Stimulated activated CD4-positive, alpha-beta T cell treated with anti-CD3 and anti-CD28 coated beads, Interleukin-4, amount 100 ng/mL, for 4 hours (primary cell): ENCODE measurements at places on chromosomes 13 and 19.

DNA sequence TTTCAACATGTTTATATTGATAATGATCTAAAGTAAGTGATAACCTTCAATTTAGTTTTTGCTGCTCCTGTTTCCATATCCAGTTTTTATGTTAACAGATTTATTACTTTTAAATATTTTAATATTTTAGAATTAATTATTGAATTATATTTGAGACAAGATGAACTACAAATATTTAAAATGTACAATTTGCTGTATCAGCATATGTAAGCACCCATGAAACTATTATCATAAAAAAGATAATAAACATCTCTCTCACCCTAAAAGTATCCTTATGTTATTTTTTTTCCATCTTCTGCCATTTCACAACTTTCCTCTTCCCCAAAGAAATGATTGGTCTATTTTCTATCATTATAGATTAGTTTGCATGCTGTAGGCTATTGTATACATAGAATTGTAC is 1426.6 kb upstream of the PRR20A start:
- DNase-seq: no peak

- no peak for DNase-seq
These were observed 280.0 kb downstream of the SHISA2 start for GRCh38 chr13:25771641-25772478.

GRCh38 chr19:17522988-17523872 is 11.8 kb downstream of the PGLS start:
- DNase-seq: peak; percentile 22

GRCh38 chr13:101019126-101019525 is 344.5 kb upstream of the TMTC4 start:
- DNase-seq: no peak

DNA sequence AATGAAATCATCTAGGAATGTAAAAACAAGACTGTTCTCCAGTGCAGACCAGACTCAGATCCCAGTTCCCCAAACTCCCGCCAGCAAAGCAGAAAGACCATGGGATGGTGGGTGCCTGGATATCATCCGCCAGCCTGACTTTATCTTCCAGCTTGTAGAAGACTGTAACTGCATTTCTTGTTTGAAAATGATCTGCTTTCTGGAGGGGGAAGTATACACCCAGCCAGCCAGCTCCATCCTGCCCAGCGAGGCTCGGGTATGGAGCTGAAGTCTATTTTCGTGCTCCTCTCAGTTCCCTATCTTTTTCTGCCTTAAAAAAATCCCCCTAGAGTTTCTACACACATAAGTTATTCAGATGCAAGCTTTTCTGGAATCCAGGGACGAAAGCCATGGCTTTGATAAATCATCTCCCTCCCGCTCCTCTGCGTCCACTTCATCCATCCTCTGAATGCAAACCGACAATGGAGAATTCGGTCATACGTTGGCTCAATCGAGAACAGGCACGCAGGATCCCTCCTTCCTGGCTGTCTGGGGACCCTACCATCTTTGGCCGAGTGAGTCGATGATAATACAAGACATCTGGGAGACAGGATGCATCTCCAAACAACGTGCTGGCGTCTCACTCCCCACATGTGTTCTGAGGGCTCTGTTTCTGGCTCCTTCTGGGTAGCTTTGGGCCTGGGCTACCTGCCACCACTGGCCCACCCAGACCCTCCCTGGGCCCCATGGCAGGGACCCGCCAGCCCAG is 31.2 kb downstream of the CEBPG start:
- no peak for DNase-seq

- DNase-seq: no peak
These were observed 79.2 kb upstream of the SLC10A2 start for GRCh38 chr13:103145442-103145841.

DNA sequence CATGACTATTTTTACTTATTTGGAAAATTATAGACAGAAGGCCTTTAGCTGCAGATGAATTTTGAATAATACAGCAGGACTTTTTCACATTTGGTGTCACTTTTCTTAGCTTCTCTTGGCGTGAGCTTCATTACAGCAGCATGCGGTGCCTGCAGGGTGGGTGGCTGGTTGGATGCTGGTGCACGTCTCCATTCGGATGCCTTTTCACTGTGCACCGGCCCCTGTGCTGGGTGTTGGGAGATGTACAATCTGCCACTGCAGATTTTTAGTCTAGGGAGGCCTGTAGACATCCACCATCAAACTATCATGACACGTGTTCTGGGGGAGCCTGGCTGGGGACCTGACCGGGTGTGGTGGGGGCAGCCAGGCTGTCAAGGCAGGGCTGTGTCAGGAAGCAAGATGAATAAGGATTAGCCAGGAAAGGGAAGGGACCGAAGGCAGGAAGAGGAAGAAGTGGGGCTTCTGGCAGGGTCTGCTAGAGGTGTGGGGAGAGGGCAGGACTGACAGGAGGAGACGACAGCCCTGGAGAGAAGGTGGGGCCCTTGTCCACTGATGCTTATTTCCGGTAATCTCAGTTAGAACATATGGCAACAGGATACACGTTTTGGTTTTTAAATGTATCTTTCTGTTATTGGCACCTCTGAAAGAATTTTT is 88.8 kb downstream of the ARHGEF7 start:
- DNase-seq: no peak
